ENCODE measurements at places on chromosomes 7 and 10.

- DNase-seq: no peak
These were observed 786 bp downstream of the CUEDC2 start for GRCh38 chr10:102431452-102432124.

DNA sequence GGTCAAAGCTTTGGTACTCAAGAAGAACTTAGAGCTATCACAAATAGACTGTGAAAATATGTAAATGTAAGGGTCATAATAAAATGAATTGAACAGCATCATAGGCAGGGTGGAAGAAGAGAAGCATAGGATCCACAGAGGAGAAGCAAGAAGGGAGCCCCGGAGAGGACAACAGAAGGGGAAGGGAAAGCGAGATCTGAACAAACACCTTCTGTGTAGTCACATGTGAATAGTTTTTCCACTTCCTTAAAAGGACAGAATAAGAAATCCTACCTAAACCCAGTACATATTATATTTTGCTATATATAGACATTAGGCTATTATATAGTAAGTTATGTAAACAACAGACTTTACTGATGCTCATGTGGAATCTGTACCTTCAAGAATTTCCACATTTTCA, 160.2 kb downstream of the DKK1 start:
- no peak for DNase-seq

DNA sequence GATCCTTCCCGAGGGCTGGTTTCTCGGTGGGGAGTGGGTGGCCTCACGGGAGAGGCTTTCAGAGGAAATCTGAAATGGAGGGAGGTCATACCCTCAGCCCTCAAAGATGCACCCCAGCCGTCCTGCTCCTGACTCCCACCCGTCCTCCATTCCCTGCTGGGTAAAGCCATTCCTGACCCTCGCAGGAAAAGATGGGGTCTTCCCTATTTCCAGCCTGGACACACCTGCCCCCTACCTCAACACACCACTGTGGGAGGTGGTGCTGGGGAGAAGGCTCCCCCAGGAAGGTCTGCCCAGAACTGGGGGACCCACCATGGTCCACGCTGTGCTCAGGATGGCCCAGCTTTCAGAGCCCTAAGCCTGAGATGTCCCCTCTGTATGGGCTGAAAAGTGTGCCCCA, 86.9 kb downstream of the CHST15 start:
- no peak for DNase-seq

- no peak for DNase-seq
These were observed 369.6 kb downstream of the AUTS2 start for GRCh38 chr7:69967689-69968450.

GRCh38 chr7:131302876-131303707, 24.6 kb upstream of the MKLN1 start:
- no peak for DNase-seq

DNA sequence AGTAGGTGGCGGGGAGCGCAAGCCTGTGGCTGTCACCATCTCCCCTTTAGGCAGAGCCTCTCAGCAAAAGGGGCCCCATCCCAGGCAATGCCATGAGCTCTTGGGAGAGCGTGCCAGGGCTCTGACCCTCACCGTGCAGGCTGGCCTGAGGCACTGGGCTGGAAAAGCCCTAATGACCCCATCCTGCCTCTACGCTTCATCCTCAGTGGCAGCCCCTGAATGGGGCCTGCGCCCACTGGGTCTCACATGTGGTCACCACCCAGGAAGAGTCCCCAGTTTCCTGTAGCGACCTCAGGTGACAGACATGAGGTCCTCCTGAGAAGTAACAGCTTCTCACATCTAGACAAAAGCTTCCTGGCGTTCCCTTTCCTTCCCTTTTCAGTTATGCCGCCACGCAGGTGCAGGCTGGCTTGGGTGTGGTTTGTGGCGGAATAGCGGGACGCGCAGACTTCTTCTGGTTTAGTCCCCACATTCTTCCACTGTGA, 59.2 kb downstream of the CLEC2L start:
- no peak for DNase-seq

GRCh38 chr10:131446171-131446570, 134.7 kb upstream of the TCERG1L start:
- DNase-seq: no peak

- no peak for DNase-seq
These were observed 218.8 kb downstream of the MTERF1 start for GRCh38 chr7:91661727-91662126.
